Lower lobe of right lung (tissue), 2 donors: ENCODE measurements at places on chromosomes 3 and 15. TPM values are rescaled to one million over a fixed set of nuclear protein-coding genes. Genes with fewer than 3 reads are reported as not detected.

Gene GAP43
- total RNA-seq: not detected

Gene GOLGA6L4
- 1.6 TPM for total RNA-seq

Gene CPLX3
- not detected for total RNA-seq

Gene IDH2
- 46.7 TPM for total RNA-seq

Gene TMOD2
- total RNA-seq: 14.7 TPM

Gene COL7A1
- 2.6 TPM for total RNA-seq

Gene GALNT15
- 9.8 TPM for total RNA-seq

Gene EOMES
- total RNA-seq: 1.9 TPM

GRCh38 chr3:115208066-115208750, 61.1 kb upstream of the ZBTB20 start:
- no peaks in the 10 kb centered on the region for H3K27me3 ChIP-seq
- H3K27ac ChIP-seq: no peak overlapping the region
- DNase-seq: no peak

- no peak overlapping the region for H3K4me3 ChIP-seq
- no peaks in the 10 kb centered on the region for H3K4me1 ChIP-seq
- peak; percentile 73 for DNase-seq
- no peaks in the 10 kb centered on the region for H3K36me3 ChIP-seq
- H3K27me3 ChIP-seq: no peaks in the 10 kb centered on the region
- H3K27ac ChIP-seq: no peak overlapping the region
Observed at GRCh38 chr15:89971592-89971997, 29.5 kb upstream of the ZNF710 start.

GRCh38 chr3:197021729-197022404, 7.8 kb downstream of the MELTF start:
- H3K4me3 ChIP-seq: no peak overlapping the region
- no peak for DNase-seq
- H3K27me3 ChIP-seq: peaks cover 3% of the 10 kb centered on the region
- H3K36me3 ChIP-seq: no peaks in the 10 kb centered on the region
- peaks cover 11% of the 10 kb centered on the region for H3K4me1 ChIP-seq
- H3K27ac ChIP-seq: no peak overlapping the region

DNA sequence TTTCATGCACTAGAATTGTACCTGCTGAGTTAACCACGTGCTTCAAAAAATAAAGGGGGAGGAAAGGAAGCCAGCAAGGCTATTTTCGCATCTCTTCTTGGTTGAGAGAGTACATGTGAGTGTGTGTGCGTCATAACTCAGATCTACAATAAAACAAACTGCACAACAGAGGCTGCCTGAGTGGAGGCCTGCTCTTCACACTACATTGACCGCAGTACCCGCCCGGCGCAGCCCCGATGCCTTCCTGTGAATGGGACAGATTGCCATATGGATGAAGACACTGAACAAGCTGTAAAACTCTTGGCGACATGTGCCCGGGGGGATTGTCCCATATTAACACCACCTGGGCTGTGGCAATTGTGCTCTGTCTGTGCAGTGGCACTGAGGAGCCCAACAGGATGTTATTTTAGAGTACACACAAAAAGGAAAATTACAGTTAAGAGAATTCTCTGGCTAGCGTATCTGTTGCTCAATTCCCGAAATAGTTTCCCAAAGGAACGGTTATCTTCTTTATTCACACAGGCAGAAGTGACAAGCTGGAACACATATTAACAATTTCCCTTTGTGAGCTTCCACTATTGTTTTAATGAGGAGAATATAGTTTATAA, 551.5 kb downstream of the FOXP1 start:
- no peak for DNase-seq
- no peaks in the 10 kb centered on the region for H3K27me3 ChIP-seq
- H3K4me3 ChIP-seq: no peak overlapping the region
- H3K27ac ChIP-seq: peak overlapping the region; percentile 42

DNA sequence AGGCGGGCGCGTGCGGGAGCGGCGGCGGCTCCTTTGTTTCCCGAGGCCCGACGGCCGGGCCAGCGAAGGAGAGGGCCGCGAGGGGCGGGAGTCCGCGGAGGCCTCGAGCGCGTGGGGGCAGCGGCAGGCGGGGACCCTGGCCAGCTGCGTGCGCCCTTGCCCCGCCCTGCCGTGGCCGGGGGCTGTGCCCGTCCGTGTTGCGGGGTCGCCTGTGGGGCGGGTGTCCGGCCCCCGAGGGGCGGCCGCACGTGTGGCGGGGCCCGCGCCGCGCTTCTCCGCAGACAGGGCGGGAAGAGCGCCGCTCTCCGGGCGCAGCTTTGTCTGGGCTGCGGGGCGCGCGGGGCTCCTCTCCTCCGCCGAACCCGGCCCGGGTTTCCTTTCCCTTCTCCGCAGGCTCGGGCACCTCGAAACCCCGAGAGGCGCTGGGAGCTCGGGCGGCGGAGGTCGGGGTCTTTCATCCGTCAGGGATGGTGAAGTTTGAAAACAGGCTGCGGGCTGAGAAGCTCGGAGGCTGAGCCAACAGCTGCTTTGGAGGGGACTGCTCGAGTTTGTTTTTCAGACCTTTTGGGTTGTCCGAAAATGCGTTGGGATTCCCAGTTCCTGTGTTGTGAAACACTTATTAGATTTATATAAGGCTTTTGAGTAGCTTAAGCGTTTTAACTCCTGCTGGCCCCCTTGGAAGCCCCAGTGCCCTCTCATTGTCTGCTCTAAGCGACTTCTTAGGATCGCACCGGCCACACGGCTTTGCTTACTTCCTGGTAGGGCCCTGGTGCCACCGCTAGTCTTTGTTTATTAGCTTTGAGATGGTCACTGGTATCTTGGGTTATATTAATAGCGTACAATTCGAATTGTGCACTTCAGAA, 817 bp downstream of the USP3 start:
- H3K36me3 ChIP-seq: no peaks in the 10 kb centered on the region
- H3K27ac ChIP-seq: peak overlapping the region; percentile 99
- H3K27me3 ChIP-seq: no peaks in the 10 kb centered on the region
- peak; percentile 83 for DNase-seq
- peaks cover 74% of the 10 kb centered on the region for H3K4me1 ChIP-seq

DNA sequence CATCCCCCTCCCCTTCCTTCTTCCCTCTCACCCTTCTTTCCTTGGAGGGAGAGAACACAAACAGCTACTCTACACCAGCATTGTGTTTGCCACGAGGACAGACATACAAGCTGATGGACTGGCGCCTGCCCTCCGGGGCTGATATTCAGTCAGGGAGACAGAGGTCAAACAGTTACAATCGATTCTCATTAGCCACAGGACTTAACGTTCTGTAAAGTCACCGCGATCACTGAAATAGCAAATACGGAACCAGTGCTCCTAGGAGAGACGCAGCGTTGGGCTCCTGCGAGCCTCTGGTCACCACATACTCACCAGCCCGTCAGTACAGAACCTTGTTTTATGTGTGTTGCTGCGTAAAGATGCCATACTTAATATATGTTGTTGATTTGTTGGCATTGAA, 108.8 kb downstream of the LRRK1 start:
- H3K36me3 ChIP-seq: peaks cover 59% of the 10 kb centered on the region
- no peak overlapping the region for H3K4me3 ChIP-seq
- H3K27ac ChIP-seq: no peak overlapping the region
- H3K27me3 ChIP-seq: no peaks in the 10 kb centered on the region
- no peak for DNase-seq

- DNase-seq: no peak
- no peak overlapping the region for H3K27ac ChIP-seq
- H3K4me3 ChIP-seq: no peak overlapping the region
- H3K4me1 ChIP-seq: no peaks in the 10 kb centered on the region
- H3K27me3 ChIP-seq: no peaks in the 10 kb centered on the region
Observed at GRCh38 chr3:10435850-10436249, 69.5 kb downstream of the ATP2B2 start.

- H3K36me3 ChIP-seq: no peaks in the 10 kb centered on the region
- no peak for DNase-seq
Observed at GRCh38 chr15:39907216-39907615, 12.8 kb downstream of the GPR176 start.

GRCh38 chr15:93056836-93057235, 32.2 kb downstream of the RGMA start:
- H3K27ac ChIP-seq: no peak overlapping the region
- H3K27me3 ChIP-seq: no peaks in the 10 kb centered on the region
- H3K36me3 ChIP-seq: no peaks in the 10 kb centered on the region
- H3K4me1 ChIP-seq: peaks cover 10% of the 10 kb centered on the region
- H3K4me3 ChIP-seq: no peak overlapping the region

GRCh38 chr3:4978966-4979427, 240 bp upstream of the BHLHE40 start:
- H3K36me3 ChIP-seq: peaks cover 16% of the 10 kb centered on the region
- peak overlapping the region; percentile 99 for H3K27ac ChIP-seq
- peaks cover 44% of the 10 kb centered on the region for H3K4me1 ChIP-seq
- DNase-seq: peak; percentile 98
- no peaks in the 10 kb centered on the region for H3K27me3 ChIP-seq

- H3K27ac ChIP-seq: no peak overlapping the region
- no peaks in the 10 kb centered on the region for H3K36me3 ChIP-seq
- H3K27me3 ChIP-seq: peaks cover 26% of the 10 kb centered on the region
- H3K4me1 ChIP-seq: no peaks in the 10 kb centered on the region
Observed at GRCh38 chr3:127431066-127431465, 143.2 kb upstream of the PRR20G start.

- H3K27ac ChIP-seq: peak overlapping the region; percentile 79
- H3K36me3 ChIP-seq: no peaks in the 10 kb centered on the region
- H3K4me3 ChIP-seq: peak overlapping the region; percentile 46
- H3K27me3 ChIP-seq: no peaks in the 10 kb centered on the region
- no peak for DNase-seq
Observed at GRCh38 chr15:40082195-40082883, 26.3 kb downstream of the BMF start.

DNA sequence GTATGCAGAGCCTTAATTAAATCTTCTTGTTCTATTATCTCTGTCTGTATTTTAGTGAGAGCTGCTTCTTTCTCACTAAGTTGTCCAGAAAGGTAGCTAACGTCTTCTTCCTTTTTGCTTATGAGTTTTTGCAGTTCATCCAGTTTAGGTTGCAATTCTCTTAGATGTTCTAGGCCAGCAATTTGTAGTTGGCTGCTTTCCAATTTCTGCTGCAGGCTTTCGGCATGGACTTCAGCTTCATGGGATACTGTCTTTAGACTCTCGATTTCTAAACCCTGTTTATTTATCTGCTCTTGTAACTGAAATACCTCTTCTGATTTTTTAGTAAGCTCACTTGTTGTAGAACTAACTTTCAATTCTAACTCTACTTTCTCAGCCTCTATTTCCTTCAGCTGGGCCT, 35.5 kb upstream of the HCLS1 start:
- no peaks in the 10 kb centered on the region for H3K4me1 ChIP-seq
- no peak overlapping the region for H3K4me3 ChIP-seq
- peaks cover 81% of the 10 kb centered on the region for H3K36me3 ChIP-seq
- H3K27me3 ChIP-seq: no peaks in the 10 kb centered on the region
- H3K27ac ChIP-seq: no peak overlapping the region

- no peak for DNase-seq
- no peak overlapping the region for H3K27ac ChIP-seq
- H3K4me3 ChIP-seq: no peak overlapping the region
- peaks cover 4% of the 10 kb centered on the region for H3K4me1 ChIP-seq
Observed at GRCh38 chr3:23217872-23218554, 14.9 kb downstream of the UBE2E2 start.

GRCh38 chr3:119292666-119293065, 1.5 kb upstream of the ARHGAP31 start:
- peak overlapping the region; percentile 94 for H3K27ac ChIP-seq
- H3K4me3 ChIP-seq: no peak overlapping the region
- peaks cover 5% of the 10 kb centered on the region for H3K36me3 ChIP-seq
- no peaks in the 10 kb centered on the region for H3K27me3 ChIP-seq
- peaks cover 29% of the 10 kb centered on the region for H3K4me1 ChIP-seq
